Activated naive CD8-positive, alpha-beta T cell treated with anti-CD3 and anti-CD28 coated beads, Interleukin-2, amount 10 ng/mL, durations not matched to agents 7 days and 5 days (primary cell): ENCODE measurements at places on chromosomes 4 and X. TPM values are rescaled to one million over a fixed set of nuclear protein-coding genes. Genes with fewer than 3 reads are reported as not detected.

The TCEAL6 gene
- total RNA-seq = not detected

The SNCA gene
- total RNA-seq = 1.7 TPM

The FABP2 gene
- total RNA-seq = 0.11 TPM

The DCAF12L2 gene
- total RNA-seq = not detected

The FAM3A gene
- 45.4 TPM for total RNA-seq

The IL1RAPL2 gene
- total RNA-seq = not detected

The CSAG1 gene
- total RNA-seq = not detected

The C4orf50 gene
- total RNA-seq = 0.43 TPM

The CACNA1F gene
- 1.7 TPM for total RNA-seq

The NXF2 gene
- not detected for total RNA-seq

The GAGE12D gene
- not detected for total RNA-seq

The NDST3 gene
- total RNA-seq = not detected

GRCh38 chrX:136210243-136210642, 41.0 kb downstream of the MAP7D3 start:
- no peak for DNase-seq
- H3K27me3 ChIP-seq = no peaks in the 10 kb centered on the region
- H3K4me3 ChIP-seq = no peak overlapping the region
- no peak overlapping the region for H3K27ac ChIP-seq

- no peaks in the 10 kb centered on the region for H3K4me1 ChIP-seq
- DNase-seq = no peak
- H3K27me3 ChIP-seq = no peaks in the 10 kb centered on the region
- H3K27ac ChIP-seq = no peak overlapping the region
- H3K4me3 ChIP-seq = no peak overlapping the region
- H3K36me3 ChIP-seq = no peaks in the 10 kb centered on the region
Observed at GRCh38 chr4:133058701-133059100, 90.4 kb upstream of the PCDH10 start.

GRCh38 chrX:110341189-110342035, 17.2 kb upstream of the RTL9 start:
- H3K36me3 ChIP-seq = no peaks in the 10 kb centered on the region
- no peaks in the 10 kb centered on the region for H3K4me1 ChIP-seq
- H3K27ac ChIP-seq = no peak overlapping the region
- peaks cover 4% of the 10 kb centered on the region for H3K27me3 ChIP-seq
- no peak for DNase-seq

- peak overlapping the region; percentile 78 for H3K4me3 ChIP-seq
- peak overlapping the region; percentile 94 for H3K27ac ChIP-seq
- peaks cover 5% of the 10 kb centered on the region for H3K36me3 ChIP-seq
- H3K27me3 ChIP-seq = no peaks in the 10 kb centered on the region
- peaks cover 20% of the 10 kb centered on the region for H3K4me1 ChIP-seq
Observed at GRCh38 chrX:15143050-15143824, 126.6 kb downstream of the ASB9 start.

DNA sequence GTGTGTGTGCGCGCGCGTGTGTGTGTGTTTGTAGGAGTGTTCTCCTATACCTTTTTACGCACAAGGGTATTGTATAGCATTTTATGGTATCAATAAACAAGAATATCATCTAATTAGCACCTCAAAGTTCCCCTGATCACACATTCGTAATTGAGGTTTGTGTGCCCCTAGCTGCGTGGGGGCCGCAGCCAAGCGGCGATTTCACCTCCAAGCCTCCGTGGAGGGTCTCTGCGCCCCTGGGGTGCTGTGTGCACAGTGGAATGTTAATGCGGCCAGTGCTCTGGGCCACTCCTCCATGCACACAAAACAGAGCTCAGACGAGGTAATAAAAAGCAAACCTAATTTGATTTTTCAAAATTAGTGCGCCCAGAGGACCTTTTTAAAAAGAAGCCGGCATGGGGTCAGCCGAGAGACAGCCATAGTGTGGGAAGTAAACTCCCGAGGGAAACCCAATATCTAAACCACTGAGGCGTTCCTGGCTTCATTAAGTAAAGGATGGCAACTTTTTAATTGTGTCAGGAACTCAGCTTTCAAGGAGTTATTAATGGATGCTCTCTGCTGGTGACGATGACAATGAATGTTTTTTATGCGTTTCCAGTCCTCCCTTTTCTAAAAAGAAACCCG, 110.6 kb downstream of the SORCS2 start:
- H3K27ac ChIP-seq = no peak overlapping the region
- peaks cover 4% of the 10 kb centered on the region for H3K27me3 ChIP-seq
- no peak overlapping the region for H3K4me3 ChIP-seq

- no peak for DNase-seq
- no peak overlapping the region for H3K27ac ChIP-seq
- H3K27me3 ChIP-seq = no peaks in the 10 kb centered on the region
- H3K36me3 ChIP-seq = no peaks in the 10 kb centered on the region
- H3K4me1 ChIP-seq = no peaks in the 10 kb centered on the region
- no peak overlapping the region for H3K4me3 ChIP-seq
Observed at GRCh38 chrX:28225513-28225912, 244.3 kb upstream of the DCAF8L1 start.

- no peaks in the 10 kb centered on the region for H3K36me3 ChIP-seq
- H3K27ac ChIP-seq = no peak overlapping the region
- no peak for DNase-seq
Observed at GRCh38 chr4:70632028-70632427, 3.5 kb downstream of the ENAM start.

GRCh38 chr4:151021637-151022334, 6.7 kb upstream of the LRBA start:
- H3K4me3 ChIP-seq = no peak overlapping the region
- no peak overlapping the region for H3K27ac ChIP-seq
- H3K36me3 ChIP-seq = no peaks in the 10 kb centered on the region
- peaks cover 2% of the 10 kb centered on the region for H3K27me3 ChIP-seq
- DNase-seq = no peak

- no peak overlapping the region for H3K4me3 ChIP-seq
- peaks cover 3% of the 10 kb centered on the region for H3K4me1 ChIP-seq
- peak; percentile 29 for DNase-seq
- no peaks in the 10 kb centered on the region for H3K36me3 ChIP-seq
- peaks cover 63% of the 10 kb centered on the region for H3K27me3 ChIP-seq
Observed at GRCh38 chr4:20253735-20254409, 2.2 kb downstream of the SLIT2 start.

GRCh38 chr4:17545374-17546140, 30.6 kb downstream of the CLRN2 start:
- peaks cover 2% of the 10 kb centered on the region for H3K4me1 ChIP-seq
- H3K36me3 ChIP-seq = no peaks in the 10 kb centered on the region
- peaks cover 24% of the 10 kb centered on the region for H3K27me3 ChIP-seq
- H3K27ac ChIP-seq = no peak overlapping the region

DNA sequence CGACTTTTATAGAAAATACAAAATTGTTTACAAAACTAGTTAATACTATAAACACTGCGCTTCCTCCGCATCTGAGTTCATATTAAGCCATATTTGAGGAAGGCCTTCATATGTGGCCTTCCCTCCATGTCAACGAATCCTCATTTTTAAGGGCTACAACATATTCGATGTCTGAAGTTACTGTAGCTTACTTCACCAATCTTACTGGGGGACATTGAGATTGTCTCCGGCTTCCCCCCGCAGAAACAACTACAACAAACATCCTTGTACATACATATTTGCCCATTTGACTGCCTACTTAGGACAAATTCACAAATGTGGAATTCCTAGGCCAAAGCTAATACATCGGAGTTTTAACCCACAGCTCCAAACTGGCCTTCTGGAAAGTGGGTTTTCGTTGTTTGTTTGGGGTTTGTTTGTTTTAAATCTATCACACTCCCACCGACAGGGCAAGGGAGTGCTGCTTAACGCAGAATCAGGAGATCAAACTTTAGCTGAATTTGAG, 581 bp upstream of the FAM114A1 start:
- H3K27me3 ChIP-seq = peaks cover 22% of the 10 kb centered on the region
- H3K4me1 ChIP-seq = peaks cover 14% of the 10 kb centered on the region
- peak overlapping the region; percentile 74 for H3K4me3 ChIP-seq

DNA sequence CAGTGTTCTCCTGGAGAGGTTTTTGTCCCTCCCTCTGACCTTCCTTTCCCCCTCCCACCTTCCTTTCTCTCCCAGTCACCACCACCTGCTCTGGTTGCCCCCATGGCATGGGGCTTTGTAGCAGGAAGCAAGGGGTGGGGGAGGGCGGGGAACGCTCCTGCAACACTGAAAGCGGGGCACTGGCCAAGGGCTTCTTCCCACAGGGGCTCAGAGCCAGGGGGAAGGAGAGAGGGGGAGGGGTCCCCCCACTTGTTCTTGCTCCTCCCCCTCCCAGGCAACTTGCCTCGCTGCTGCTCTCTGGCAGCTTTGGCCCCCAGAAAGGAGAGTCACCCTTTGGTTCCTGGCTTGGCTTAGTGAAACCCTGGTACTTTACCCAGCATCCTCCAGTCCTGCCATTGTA, 48.4 kb downstream of the BCORL1 start:
- H3K4me3 ChIP-seq = no peak overlapping the region
- H3K27me3 ChIP-seq = no peaks in the 10 kb centered on the region
- no peak overlapping the region for H3K27ac ChIP-seq

GRCh38 chrX:28205905-28206304, 224.7 kb upstream of the DCAF8L1 start:
- no peak for DNase-seq
- H3K4me1 ChIP-seq = no peaks in the 10 kb centered on the region
- no peaks in the 10 kb centered on the region for H3K27me3 ChIP-seq

GRCh38 chr4:68494688-68495087, 47.4 kb downstream of the TMPRSS11E start:
- H3K36me3 ChIP-seq = no peaks in the 10 kb centered on the region
- peaks cover 3% of the 10 kb centered on the region for H3K4me1 ChIP-seq

GRCh38 chr4:94564252-94564651, 112.5 kb downstream of the PDLIM5 start:
- H3K27ac ChIP-seq = no peak overlapping the region
- no peak for DNase-seq
- peaks cover 2% of the 10 kb centered on the region for H3K36me3 ChIP-seq
- H3K4me1 ChIP-seq = peaks cover 4% of the 10 kb centered on the region
- no peak overlapping the region for H3K4me3 ChIP-seq

DNA sequence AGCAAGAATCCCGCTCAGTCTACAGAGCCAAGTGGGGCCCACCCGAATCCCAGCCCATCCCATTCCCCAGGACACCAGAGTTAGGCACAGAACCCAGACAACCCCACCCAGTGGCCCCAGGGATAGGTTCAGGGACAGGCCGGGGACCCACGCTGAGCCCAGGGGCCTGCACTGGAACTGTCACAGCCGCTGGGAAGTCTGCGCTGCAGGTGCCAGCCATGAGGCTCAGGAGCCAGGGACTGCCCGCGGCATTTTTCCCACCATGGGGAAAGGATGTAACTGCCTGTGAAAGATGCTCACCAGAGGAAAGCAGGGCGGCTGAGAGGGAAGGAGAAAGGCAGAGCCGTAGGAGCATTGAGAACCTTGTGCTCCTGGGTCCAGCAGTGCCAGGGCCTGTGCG, 12.0 kb downstream of the EVC2 start:
- no peak for DNase-seq
- H3K4me1 ChIP-seq = no peaks in the 10 kb centered on the region
- no peaks in the 10 kb centered on the region for H3K27me3 ChIP-seq
- no peak overlapping the region for H3K27ac ChIP-seq
- no peaks in the 10 kb centered on the region for H3K36me3 ChIP-seq

DNA sequence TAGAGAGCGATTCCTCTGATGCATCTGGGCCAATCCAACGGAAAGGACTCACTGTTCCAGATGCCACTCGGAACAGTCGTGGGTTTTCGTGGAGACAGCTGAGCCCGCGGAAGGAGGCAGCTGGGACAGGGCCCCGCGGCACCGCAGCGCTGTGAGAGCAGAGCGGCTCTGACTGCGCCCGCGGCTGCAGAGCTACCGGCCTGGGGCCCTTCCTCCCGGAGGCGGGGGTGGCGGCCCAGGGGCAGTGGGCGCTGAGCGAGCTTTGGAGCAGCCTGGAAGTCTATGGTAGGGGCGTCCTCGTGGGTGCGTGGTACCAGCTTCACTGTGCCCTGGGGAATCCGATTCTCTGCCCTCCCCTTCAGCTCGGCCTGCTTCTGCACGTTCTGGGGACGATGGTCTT, 24.9 kb downstream of the CLDN34 start:
- H3K27me3 ChIP-seq = peaks cover 6% of the 10 kb centered on the region
- no peak overlapping the region for H3K4me3 ChIP-seq
- no peaks in the 10 kb centered on the region for H3K4me1 ChIP-seq
- no peak overlapping the region for H3K27ac ChIP-seq
- DNase-seq = no peak
- no peaks in the 10 kb centered on the region for H3K36me3 ChIP-seq

DNA sequence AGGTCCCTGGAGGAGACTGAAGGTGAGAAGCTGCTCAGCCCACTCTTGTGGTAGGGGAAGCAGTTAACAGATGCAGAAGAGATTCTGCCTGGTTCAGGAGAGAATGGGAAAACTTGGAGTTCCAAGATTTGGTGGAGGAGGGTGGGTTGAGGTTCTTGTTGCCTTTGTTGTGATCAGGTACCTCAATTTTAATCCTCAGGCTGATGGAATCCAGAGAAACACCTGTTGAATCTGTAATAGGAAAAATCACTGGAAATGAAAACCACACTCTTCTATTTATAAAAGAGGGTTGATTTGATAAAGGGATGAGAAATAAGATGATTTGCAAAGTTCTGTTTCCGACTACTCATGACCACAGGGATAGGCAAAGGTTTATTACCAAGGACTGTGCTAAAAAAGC, 132.1 kb downstream of the EDA start:
- no peak overlapping the region for H3K27ac ChIP-seq
- H3K4me3 ChIP-seq = no peak overlapping the region
- H3K4me1 ChIP-seq = no peaks in the 10 kb centered on the region
- DNase-seq = no peak
- H3K36me3 ChIP-seq = no peaks in the 10 kb centered on the region

DNA sequence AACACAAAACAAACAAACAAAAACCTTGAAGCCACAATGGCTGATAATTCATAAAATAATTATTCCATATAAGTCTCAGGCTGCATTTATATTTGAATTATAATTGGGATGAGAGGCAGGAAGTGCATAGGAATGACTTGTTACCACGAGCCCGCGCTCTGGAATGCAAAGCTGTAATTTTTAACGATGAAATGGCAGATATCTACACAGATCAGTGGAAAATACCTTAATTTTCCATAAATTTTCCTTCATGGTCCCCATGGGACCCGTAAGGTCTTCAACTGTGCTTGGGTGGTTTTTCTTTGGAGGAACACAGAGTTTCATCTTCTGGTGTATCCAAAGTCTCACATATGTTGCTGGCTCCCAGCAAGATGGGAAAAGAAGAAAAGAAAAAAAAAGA, 226.8 kb downstream of the SHOX start:
- H3K36me3 ChIP-seq = no peaks in the 10 kb centered on the region
- H3K4me1 ChIP-seq = no peaks in the 10 kb centered on the region
- H3K4me3 ChIP-seq = no peak overlapping the region
- DNase-seq = no peak
- H3K27ac ChIP-seq = no peak overlapping the region

DNA sequence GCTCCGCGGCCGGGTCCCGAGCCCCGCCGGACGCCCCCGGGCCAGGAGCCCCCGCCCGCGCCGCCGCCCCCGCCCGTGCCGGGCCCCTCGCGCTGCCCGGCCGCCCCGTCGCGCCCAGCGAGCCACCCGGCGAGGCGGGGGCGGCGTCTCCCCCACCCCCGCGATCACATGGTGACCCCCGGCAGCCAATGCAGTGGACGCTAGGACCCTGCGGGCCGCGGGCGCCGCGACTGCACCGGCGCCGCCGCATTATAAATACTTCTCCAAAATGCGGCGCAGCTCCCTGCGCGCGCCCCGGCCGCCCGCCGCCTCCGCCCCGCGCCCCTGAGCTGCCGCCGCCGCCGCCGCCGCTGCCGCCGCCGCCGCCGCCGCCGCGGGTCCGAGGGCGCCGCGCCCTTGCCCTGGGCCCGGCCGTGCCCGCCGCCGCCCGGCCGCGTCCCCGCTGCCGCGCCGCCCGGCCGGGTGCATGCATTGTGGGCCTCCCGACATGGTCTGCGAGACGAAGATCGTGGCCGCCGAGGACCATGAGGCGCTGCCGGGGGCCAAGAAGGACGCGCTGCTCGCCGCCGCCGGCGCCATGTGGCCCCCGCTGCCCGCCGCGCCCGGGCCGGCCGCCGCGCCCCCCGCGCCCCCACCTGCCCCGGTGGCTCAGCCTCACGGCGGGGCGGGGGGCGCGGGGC, at the start of gene NAT8L:
Gene NAT8L, plus strand, starts transcription at position 282 of the 680 bp plus-strand sequence. Its CDS starts 185 bp downstream, at position 467.
- no peak for DNase-seq
- H3K36me3 ChIP-seq = no peaks in the 10 kb centered on the region
- H3K4me1 ChIP-seq = no peaks in the 10 kb centered on the region
